Stimulated activated CD8-positive, alpha-beta memory T cell treated with anti-CD3 and anti-CD28 coated beads, Interleukin-4, amount 100 ng/mL, for 4 hours (primary cell): ENCODE measurements at places on chromosomes 7 and 10.

DNA sequence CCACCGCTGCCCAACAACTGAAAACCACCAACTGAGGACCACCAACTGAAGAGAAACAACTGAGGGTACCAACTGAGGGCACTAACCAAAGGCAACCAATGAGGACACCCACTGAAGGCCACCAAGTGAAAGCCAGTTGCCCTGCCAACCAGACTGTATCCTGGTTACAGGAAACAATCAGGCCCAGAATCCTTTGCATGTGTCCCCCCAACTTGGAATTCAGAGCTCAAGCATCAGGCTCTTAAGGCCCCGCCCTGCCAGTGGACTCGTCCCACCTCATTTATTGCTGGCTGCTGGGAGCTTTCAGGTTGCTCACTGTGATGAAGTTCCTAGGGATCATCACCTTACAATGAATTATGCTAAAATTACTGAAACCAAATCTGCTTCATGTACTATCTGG is 76.6 kb upstream of the ABI1 start:
- no peak for DNase-seq

GRCh38 chr7:104803931-104804330 is 210.1 kb upstream of the KMT2E start:
- DNase-seq, result no peak

DNA sequence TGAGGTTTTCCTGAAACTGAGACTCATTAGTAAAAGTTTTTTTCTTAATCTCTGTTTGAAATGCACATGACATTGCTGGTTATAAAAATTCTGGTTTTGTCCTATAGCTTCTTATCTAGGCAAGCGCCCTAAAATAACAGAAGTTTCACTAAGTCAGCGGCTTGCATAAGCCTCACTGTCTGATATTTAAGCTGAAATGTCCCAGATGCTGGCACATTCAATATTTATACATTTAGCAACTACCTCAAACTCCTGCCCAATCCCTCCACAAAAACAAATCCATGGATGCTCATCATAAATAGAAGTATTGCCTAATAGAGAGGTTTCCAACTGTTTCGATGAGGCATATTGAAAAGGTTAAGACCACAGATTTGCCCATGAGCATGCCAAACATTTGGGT is 83.1 kb upstream of the EGR2 start:
- no peak for DNase-seq

DNA sequence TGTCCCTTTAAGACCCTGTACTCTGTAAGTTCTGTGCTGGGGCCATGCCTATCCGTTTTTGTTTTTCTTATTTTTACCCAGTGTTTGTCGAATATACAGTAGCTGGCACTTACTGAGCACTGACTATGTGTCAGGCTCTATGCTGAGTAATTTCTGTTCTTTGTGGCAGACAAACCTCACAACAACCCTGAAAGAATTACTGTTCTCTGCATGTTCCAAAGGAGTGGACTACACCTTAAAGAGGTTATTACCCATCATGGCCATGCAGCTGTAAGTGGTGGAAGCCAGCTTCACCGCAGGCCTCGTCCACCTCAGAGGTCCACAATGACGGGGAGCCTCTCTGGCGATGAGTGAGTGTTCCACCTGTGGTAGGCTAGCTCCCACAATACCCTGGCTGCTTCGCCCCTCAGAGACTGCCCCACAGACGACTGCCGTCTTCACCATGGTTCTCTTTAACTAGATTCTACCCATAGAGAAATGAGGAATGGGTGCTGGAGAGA is 30.1 kb upstream of the RBM20 start:
- DNase-seq, result no peak
